ENCODE measurements at places on chromosomes 11 and 22.

DNA sequence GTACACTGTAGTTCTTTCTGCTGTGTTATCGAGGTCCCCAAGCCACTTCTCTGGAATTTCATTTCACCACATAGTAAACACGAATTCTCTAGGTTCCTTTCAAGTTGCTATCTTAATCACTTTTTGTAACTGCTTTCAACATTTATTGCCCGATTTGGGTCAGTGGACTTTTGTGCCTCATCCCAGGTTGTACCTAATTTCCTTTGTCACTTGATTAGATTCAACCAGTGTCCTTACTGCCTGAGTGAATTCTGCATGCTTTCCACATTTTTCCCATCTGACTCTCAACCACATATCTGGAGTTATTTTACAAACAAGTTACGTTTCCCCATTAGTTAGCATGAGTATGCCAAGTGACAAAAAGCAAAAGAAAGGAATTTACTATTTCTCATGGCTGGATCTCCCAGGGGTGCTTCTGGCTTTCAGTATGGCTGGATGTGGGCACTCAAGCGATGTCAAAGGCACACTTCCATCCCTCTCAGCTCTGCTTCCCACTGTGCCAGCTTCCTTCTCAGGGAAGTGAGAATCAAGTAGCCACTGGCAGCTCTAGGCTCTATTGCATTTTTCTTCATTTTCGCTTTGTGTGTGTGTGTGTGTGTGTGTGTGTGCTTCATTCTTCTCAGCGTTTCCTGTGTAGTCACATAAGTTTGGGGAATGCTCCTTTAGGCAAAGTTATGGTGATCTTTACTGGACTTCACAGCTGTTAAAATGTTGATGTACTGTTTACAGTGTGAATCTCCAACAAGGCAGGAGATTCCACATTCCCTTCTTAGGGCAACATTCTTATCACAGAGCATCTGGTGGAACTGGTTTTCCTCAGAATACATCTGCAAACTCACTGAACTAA lies 128.9 kb downstream of the DBX1 start:
- DNase-seq, result peak; percentile 91
- H3K27me3 ChIP-seq, result no peaks in the 10 kb centered on the region
- peak overlapping the region; percentile 66 for H3K27ac ChIP-seq
- peaks cover 26% of the 10 kb centered on the region for H3K4me1 ChIP-seq
- peaks cover 4% of the 10 kb centered on the region for H3K36me3 ChIP-seq

DNA sequence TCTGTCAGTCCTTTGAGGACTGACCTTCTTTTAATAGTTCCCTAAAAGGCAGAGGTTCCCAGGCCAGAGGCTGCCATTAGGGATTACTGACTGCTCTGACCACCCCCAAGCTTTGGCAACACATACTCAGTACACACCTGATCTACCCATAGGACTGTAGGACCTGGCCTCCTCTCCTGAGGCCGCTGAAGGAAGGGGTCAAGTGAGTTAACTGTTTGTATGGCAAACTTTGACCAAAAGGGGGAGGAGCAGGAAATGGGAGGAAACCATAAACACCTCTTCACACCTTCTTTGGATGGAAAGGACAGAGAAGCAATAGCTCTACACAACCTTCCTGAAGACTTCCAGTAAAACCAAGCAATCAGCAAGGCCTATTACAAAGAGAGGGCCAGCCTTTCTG lies 104.0 kb downstream of the APOL5 start:
- H3K27me3 ChIP-seq, result no peaks in the 10 kb centered on the region
- H3K4me3 ChIP-seq, result no peak overlapping the region
- H3K36me3 ChIP-seq, result peaks cover 6% of the 10 kb centered on the region
- H3K27ac ChIP-seq, result no peak overlapping the region
- no peak for DNase-seq
- H3K4me1 ChIP-seq, result peaks cover 2% of the 10 kb centered on the region

DNA sequence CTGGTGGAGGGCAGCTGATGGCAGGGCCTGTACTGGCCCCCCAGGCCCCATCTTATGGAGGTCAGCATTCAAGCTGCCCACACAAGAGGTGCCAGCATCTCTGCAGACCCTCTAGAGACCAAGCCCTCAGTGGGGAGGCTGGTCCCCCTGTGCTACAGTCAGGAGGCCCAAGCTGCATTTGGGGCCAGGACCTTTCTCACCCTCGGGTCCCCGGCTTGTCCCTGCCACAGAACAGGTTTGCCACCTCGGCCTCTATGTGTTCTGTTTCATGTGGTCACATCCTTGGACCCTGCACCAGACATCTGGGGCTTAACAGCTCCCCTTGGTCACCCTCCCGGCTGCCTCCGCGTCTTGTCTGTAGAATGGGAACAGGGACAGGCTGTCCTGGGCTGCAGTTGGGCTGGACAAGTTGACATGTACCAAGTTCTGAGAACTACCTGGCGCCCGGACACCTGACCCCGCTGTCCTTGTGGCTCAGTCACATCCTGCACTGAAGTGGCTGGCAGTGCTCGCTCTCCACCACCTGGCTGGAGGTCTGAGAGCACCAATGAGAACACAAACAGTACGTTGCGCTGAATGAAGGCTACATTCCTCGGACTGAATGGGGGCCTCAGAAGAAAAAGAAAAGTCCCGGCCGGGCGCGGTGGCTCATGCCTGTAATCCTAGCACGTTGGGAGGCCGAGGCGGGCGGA lies 2.7 kb upstream of the PLXNB2 start:
- H3K4me3 ChIP-seq, result no peak overlapping the region
- no peaks in the 10 kb centered on the region for H3K27me3 ChIP-seq
- peaks cover 17% of the 10 kb centered on the region for H3K36me3 ChIP-seq
- H3K4me1 ChIP-seq, result peaks cover 40% of the 10 kb centered on the region

GRCh38 chr11:124746621-124747243 lies 5.3 kb downstream of the VSIG2 start:
- H3K4me1 ChIP-seq, result peaks cover 29% of the 10 kb centered on the region
- peak overlapping the region; percentile 46 for H3K4me3 ChIP-seq

DNA sequence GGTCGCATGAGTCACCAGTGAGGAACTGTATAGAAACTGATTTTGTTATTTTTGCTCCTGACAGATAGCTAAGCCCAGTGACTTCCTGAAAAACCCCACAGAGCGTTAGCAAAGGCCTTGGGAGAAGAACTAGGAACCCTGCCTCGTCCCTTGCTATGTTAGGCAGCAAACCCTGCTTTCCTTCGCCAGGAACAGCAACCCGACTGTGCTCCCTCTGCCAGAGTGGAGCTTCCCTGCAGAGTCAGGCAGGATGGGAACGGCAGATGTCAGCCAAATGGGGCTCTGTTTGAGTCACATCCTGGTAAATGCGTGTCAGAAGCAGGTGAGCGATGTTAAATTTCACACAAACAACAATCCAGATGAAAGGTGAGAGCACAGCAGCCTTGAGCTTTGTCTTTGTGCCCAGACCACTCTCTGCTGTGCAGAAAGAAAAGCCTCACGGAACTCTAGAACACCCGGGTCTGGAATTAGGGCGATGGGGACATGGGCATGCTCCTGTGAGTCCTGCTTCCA lies 186.6 kb downstream of the ADAMTS15 start:
- H3K4me3 ChIP-seq, result no peak overlapping the region
- no peaks in the 10 kb centered on the region for H3K27me3 ChIP-seq
- peaks cover 27% of the 10 kb centered on the region for H3K4me1 ChIP-seq
- H3K36me3 ChIP-seq, result no peaks in the 10 kb centered on the region
- peak overlapping the region; percentile 87 for H3K27ac ChIP-seq

DNA sequence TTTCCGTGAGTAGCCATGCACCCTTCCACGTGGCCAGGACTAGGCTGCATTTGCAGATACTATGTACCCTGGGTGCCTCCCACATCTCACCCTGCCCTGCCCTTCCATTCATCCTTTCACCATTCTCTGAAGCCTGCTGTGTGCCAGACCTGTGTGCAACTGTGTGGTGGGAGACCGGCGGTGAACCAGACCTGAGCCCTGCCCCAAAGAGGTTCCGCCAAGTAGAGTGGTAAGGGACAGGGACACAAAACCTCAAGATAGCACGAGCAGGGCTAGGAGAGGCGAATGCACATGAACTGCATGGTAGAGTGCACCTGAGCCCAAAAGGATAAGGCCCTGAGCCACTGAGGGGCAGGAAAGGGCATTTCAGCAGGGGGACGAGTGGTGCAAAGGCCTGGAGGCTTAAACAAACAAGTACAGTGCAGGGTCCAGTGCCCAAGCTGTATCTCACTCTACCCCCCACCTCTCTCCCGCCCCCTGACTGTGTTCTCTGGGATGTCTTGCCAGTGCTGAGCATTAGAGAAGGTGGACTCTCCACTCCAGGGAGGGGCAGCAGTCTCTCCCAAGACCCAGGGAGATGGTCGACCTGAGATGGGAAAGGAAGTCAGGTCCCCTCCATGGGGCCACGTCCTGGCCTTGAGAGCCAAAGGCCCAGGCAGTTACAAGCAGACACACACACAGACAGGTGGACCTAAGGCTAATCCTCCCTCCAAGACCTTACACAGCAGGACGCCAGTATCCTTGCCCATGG lies 14.1 kb upstream of the ARAP1 start:
- H3K27ac ChIP-seq, result no peak overlapping the region
- no peaks in the 10 kb centered on the region for H3K36me3 ChIP-seq
- no peaks in the 10 kb centered on the region for H3K27me3 ChIP-seq
- DNase-seq, result no peak
- H3K4me1 ChIP-seq, result peaks cover 18% of the 10 kb centered on the region

DNA sequence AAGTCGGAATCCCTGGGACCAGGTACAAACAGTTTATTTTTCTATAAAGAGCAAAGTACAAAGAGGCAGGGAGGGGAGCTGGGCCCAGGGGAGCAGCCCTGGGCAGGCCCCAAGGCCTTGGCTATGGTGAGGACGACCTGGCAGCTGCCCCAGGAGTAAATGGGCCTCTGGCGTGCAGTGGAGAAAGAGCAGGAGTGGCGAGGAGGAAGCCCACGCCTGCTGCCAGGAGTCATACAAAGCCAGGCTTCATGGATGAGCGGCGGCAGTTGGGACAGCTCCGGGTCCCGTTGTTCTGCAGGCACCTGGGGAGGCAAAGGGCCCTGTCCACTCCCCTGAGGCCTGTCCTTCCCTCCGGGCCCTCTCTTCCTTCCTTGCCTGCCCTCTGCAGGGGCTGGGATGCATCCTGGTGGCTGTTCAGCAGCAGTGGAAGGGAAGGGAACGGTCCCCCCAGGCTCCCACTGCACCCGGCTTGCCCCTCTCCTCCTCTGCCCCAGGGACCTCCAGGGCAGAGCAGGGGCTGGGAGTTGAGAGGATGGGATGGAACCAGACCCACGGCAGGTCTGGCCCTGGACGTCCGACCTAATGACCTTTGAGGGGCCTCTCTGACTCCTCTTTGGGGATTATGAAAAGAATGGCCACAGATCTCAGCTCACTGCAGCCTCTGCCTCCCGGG lies 11.1 kb downstream of the RAPSN start:
- no peak overlapping the region for H3K4me3 ChIP-seq
- H3K4me1 ChIP-seq, result peaks cover 4% of the 10 kb centered on the region
- H3K27me3 ChIP-seq, result no peaks in the 10 kb centered on the region
- no peak for DNase-seq

DNA sequence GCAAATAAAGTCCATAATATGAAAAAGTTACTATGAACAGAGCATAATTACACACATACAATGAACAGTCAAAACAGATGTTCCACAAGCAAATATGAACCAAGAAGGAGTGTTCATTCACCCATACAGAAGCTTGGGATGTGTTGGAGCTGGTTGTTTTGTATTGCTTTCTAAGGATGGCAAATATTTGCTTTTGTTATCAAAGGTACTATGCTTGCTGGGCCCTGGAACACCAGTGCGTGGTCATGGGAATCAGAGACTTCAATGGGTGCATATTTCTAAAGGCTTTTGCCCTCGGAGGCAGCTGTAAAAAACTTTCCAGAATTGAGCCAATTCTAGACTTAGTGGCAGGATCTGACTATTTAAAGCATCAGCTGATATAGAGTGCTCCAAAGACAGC lies 85.1 kb downstream of the BARX2 start:
- DNase-seq, result no peak
- H3K4me1 ChIP-seq, result no peaks in the 10 kb centered on the region
- H3K27me3 ChIP-seq, result no peaks in the 10 kb centered on the region
- no peak overlapping the region for H3K27ac ChIP-seq
- no peak overlapping the region for H3K4me3 ChIP-seq

DNA sequence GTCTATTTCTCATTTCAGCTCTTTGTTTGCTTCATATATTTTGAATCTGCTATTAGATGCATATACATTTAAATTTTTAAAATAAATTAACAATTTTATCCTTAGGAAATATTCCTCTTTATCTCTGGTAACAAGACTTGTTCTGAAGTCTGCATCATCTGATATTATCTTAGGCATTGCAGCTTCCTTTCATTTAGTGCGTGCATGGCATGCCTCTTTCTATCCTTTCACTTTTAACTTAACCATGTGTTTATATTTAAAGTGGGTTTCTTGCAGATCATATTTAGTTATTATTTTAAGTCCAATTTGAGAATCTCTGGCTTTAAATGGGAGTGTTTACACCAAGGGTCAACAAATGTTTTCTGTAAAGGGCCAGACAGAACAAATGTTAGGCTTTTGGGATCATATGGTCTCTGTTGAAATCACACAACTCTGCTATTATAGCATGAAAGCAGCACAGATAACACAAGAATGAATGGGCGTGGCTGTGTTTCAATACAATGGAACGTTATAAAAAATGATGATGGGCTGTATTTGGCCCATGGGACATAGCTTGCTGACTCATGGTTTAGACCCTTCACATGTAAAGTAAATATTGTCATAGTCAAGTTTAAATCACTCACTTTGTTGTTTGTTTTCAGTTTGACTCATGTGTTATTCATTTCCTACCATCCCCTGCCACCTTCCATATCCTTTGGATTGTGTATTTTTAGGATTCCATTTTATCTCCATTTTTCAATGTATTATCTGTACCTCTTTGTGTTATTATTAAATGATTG lies 83.9 kb upstream of the SNX19 start:
- peak overlapping the region; percentile 26 for H3K27ac ChIP-seq
- no peak overlapping the region for H3K4me3 ChIP-seq
- DNase-seq, result peak; percentile 89
- H3K27me3 ChIP-seq, result no peaks in the 10 kb centered on the region
- no peaks in the 10 kb centered on the region for H3K4me1 ChIP-seq
- H3K36me3 ChIP-seq, result no peaks in the 10 kb centered on the region

DNA sequence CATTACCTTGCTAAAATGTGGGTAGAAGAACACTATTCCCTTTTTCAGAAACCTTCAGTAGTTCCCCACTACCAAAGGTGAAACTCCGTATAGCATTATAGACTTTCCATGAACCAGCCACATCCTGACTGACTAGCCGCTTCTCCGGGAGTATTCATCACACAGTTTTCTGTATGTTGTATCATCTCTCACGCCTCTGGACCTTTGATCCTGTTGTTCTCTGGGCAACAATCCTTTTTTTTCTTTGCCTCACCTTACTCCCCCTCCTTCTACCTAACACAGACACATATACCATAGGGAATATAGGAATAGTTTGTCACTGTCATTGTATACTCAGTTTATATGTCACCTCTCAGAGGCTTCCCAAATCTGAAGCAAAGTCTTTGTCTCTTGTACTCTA lies 20.8 kb downstream of the ZC3H12C start:
- H3K27ac ChIP-seq, result no peak overlapping the region
- no peak for DNase-seq
- H3K36me3 ChIP-seq, result peaks cover 4% of the 10 kb centered on the region

- peaks cover 3% of the 10 kb centered on the region for H3K36me3 ChIP-seq
- H3K4me1 ChIP-seq, result peaks cover 7% of the 10 kb centered on the region
- no peaks in the 10 kb centered on the region for H3K27me3 ChIP-seq
- H3K4me3 ChIP-seq, result no peak overlapping the region
- no peak for DNase-seq
- no peak overlapping the region for H3K27ac ChIP-seq
These were observed 47.1 kb downstream of the BMAL1 start for GRCh38 chr11:13324709-13325108.

All from mesenchymal stem cell (in vitro differentiated cells and primary cell).